NCI-H187 treated with DMSO at 0.1 percent for 48 hours (cell line): ENCODE measurements at places on chromosomes 4 and X.

DNA sequence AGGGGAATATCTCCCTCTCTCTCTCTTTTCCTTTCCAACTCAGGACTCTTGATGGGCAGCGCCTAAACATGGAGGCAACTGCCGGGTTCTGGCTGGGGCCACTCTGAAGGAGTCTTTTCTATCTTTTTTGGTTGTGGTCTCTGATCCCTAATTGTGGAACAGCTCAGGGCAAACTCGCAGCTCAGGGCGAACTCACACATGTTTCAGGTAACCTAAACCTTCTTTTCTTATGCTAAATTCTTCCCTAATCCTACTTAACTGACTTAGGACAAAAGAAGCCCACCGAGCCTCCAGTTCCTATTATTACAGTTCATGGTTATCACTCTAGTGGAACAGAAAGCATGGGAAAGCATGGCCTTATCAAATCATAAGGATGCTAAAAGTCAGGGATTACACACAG, 21.3 kb downstream of the ETDA start:
- DNase-seq, result no peak

DNA sequence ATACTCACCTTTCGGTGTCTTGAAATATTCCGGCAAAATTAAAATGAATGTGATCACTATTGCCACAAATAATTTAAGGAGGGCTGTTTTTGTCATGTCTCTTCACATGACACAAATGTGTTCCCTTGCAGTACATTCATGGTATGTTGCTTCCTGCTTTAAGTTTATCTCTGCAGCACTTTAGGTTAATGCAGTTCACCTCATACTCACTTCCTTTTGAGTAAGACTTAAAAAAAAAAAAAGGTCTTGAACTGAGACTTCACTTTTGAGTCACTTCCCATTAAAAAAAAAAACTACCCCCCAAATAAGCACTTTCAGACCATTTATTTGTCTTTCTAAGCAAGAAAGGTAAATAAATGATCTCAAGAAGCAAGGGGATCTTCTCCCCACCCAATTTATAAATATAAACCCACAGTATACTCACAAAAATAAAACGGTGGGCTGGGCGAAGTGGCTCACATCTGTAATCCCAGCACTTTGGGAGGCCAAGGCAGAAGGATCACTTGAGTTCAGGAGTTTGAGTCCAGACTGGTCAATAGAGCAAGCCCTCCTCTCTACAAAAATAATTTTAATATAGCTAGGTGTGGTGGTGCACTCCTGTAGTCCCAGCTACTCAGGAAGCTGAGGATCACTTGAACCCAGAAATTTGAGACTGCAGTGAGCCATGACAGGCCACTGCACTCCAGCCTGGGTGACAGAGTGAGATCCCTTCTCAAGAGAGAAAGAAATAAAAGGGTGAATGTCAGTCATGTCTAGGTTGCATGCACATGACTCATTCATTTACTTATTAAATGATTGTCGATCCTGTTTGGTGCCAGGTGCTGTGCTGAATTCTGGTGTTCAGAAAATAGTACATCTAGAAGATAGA, at the start of gene TMEM156:
Gene TMEM156 (minus strand): TSS at position 192 of the 868 bp plus-strand sequence. CDS start 96 bp downstream, at position 96.
- no peak for DNase-seq

- DNase-seq, result no peak
Measured at GRCh38 chrX:47278691-47279090, 45.9 kb downstream of the USP11 start.

DNA sequence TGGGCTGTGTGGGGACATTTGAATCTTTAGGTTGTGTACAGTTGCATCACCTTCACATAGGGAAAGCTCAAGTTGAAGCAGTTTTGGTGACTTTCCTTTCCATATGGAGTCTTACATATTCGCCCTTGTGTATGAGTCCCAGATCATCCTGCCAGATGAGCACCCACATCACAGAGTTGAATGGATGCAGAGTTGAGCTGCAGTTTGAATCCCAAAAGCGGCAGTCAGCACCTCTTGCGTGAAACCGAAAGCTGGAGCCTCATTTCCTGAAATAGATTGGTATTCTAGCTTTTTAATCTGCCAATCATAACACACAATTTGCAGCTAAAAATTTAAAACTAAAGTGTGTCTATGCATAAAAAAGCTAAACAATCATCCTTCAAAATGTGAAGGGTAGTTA, 162.9 kb upstream of the DIPK2B start:
- DNase-seq, result no peak

DNA sequence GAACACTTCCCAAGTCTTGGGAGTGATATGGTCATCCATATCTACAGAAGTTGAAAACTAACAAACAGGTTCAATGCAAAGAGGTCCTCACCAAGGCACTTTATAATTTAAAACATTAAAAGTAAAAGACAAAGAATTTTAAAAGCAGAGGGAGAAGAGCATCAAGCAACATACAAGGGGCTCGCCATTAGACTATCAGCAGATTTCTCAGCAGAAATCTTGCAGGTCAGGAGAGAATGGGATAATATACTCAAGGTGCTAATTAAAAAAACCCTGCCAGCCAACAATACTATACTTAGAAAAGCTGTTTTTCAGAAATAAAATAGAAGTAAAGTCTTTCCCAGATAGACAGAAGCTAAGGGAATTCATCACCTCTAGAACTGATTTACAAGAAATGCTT, 121.2 kb downstream of the NEK1 start:
- DNase-seq, result no peak

GRCh38 chrX:41665686-41666085, 23.1 kb upstream of the GPR34 start:
- DNase-seq, result no peak

GRCh38 chr4:14952352-14952751, 49.9 kb upstream of the CPEB2 start:
- DNase-seq, result no peak

DNA sequence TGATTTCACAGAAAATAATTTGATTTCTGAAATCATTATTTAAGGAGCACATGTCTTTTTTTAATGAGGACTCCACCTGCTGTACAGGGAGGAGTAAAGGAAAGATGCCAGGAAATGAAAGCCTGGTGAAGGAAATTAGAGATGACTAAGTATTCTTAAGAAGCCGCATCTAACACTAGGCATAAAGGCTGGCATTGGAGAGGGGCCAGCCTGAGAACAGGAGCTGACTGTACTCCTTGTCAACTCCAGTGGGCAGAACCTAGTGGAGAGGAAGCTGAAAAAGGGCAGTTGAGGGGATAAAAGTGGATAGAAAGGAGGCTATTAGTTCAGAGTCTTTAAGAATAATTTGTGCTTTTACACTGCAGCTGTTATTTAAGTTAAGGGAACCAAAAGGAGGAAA, 393.0 kb downstream of the PPP1R2C start:
- no peak for DNase-seq

DNA sequence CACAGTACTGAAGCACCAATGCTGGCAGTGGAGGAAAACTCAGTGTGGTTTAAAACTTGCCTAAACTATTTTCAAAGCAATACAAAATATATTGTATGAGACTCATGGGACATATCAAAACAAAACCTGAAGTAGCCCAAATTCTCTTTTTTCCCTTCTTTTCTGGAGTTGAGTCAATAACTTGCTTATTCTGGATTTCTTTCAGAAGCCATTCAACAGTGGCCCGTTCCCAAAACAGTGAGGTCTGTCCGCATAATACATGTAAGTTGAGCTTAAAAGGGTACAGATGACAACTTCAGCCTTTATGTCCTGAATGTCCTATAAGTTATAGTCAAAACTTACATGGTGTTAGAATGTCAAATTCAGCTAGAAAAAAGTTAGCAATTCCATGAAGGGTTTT, 100.8 kb downstream of the SHISA3 start:
- DNase-seq, result no peak

GRCh38 chr4:77493120-77493752, 112.4 kb upstream of the CXCL13 start:
- DNase-seq, result no peak

- no peak for DNase-seq
Measured at GRCh38 chr4:104630272-104630671, 135.6 kb upstream of the CXXC4 start.

DNA sequence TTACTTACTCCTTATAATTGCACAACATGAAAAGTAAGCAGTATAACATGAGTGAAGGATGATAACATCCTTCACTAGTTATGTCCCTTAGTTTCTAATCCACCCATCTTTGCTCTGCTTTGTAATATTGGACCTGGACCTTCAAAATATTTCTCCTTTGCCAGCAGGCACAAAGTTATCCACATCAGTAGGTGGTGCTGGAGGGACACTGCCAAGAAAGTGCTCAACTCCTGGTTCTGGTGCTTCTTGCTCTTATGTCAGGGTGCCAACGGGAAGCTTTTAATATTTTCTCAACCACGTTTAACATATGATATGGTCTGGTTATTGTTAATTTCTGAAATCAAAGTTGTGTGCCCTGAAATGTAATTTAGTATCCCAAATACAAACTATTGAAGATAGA, 49.1 kb downstream of the TMEM165 start:
- DNase-seq, result no peak

DNA sequence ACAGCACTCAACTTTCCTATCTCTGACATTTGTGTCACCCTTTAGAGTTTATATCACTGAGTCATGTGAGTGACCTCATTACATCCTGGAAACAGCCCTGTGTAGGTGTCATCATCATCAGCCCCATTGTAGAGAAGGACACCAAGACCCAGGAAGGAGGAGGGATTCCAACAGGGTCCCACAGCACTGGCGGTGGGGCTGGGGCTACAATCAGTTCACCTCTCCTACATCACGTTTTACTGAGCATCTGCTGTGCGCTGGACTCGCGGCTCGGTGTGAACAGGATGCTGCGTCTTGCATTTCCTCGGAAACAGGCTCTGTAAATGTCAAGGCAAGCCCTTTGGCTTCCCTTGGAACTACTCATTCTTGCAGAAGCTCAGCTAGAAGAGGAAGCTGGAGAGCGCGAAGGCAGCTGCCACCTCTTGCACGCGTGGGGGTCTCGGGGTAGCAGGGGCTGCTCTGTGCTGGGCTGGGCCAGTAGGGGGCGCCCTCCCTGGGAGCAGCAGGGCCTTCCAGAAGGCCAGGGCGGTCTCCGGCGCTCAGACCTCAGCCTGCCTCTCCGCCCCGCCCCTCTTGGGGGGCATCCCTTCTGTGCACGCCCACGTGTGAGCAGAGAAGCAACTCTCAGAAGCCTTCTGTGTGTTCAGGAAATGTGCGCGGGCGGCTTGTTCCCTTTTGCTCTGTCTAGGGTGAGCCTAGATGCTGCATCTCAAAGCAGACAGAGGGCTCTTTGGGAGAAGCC, 29.0 kb downstream of the REELD1 start:
- no peak for DNase-seq

- no peak for DNase-seq
Measured at GRCh38 chr4:39542611-39543012, 15.4 kb upstream of the UGDH start.

GRCh38 chr4:78512357-78512920, 39.1 kb upstream of the ANXA3 start:
- DNase-seq, result no peak

DNA sequence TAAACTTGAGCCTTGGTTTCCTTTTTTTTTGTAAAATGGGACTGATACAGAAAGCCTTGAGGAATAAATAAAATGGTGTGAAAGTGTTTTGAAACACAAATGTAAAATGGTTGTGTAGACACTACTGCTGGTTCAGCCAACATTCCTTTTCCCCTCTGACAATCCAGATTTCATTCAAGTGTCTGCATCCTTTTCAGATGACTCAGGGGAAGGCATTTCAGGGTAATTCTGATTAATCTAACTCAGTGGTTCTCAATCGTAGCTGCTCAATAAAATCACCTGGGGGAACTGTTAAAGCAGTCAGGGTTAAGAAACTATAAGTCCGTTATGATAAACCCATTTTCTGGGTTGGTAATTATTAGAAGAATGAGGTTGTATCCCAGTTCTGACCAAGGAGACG, 4.6 kb downstream of the ARHGAP10 start:
- no peak for DNase-seq

DNA sequence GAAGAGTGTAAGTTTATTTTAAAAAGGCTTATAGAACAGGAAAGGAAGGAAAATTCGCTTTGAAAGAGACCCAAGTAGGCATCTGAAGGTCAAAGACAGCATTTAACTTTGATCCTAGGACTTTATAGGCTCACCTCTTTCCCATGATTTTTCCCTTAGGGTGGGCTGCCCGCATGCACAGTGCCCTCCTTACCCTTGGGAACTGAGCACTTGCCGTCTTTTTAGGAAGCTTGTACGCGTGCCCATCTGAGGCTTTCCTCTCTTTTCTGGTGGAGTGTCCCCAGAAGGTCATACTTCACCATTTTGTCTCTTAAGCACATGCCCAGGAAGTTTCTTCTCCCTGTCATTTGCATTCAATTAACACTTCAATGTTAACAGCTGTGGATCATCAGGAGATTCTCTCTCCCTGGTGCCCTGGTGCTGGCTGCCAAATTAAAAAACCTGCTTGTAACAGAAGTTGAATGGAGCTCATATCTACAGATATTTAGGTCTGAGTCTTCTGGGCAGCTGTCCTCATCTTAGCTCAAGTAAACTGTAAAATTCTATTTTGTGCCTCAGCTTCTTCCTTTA, 38.4 kb upstream of the IL9R start:
- no peak for DNase-seq

DNA sequence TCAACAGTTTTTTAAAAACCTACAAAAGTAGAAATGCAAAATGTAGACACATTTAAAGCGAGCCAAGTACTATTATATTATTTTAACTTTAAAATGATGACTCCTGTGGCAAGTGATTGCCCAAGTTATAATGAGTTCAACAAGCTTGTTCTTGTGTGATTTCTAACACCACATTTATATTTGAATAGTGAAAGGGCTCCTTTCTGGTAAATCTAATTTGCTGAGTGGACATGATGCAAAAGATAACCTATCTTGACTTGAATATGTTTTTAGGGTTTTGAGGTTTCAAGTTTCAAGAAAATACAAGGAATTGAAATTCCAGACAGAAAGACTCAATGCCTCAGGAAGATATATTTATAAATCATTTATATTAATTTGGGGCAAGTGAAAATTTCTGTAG, 1.1 kb upstream of the EPGN start:
- no peak for DNase-seq

DNA sequence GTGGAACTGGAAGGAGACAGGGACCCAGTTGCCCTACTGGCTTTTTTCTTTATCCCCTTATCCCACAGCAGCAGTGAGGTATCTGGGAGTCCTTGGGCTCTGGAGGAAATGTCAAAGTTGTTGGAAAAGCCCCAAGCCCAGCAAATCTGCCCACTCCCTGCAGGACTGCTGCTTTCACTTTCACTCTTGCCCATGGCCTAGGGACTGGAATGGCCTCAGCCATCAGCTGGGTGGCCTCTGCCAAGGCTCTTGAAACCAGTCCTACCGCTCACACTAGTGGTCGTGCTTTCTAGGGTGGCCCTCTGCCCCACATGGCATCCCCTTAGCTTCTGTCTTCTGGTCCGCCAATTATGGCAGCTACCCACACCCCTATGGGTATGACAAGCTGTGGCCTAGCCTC, 9.7 kb upstream of the RHOXF1 start:
- DNase-seq, result no peak
